ENCODE measurements at places on chromosomes 3 and 15. TPM values are rescaled to one million over a fixed set of nuclear protein-coding genes. Genes with fewer than 3 reads are reported as not detected.

GRCh38 chr15:94252906-94253491 lies 21.6 kb downstream of the MCTP2 start:
- no peaks in the 10 kb centered on the region for H3K36me3 ChIP-seq
- no peak for DNase-seq
- no peak overlapping the region for H3K4me3 ChIP-seq
- H3K27me3 ChIP-seq = no peaks in the 10 kb centered on the region
- H3K27ac ChIP-seq = no peak overlapping the region

DNA sequence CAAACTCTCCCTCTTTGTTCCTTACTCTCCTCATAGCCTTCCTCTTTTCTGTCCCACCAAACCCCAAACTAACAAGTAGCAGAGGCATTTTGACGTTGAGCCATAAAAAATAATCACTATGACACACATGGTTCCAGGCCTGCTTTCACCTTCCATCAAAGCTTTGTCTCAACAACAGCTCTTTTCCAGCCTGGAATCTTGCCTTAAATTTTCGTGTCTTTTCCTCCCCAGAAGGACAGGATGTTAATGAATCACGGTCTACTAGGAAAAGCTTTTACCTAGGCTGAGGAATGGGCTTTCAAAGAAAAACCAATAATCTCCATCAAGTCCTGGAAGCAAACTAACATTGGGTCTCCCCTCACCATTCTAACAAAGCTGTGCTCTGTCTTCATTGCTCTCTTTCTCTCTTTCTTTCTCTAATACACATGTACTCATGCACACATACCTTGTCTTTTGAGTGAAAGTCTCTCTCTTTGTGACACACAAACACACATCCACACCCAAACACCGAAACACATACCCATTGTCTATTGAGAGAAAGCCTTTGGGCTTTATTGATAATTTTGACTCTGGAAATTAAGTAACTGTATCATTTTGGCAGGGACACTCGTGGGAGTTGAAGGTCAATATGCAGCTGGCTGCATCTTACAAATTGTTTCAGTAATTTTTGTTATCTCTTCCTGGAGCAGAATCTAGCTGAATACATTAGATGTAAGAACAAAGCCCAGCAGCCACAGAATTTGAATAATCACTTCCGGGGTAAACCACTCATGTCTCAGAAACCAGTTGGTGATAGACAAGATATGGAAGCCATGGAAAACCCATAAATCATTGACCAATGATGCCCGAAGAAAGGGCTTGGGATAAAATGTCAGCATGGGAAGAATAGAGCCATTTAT lies 107.4 kb upstream of the SLC4A7 start:
- H3K4me3 ChIP-seq = no peak overlapping the region
- no peaks in the 10 kb centered on the region for H3K27me3 ChIP-seq
- peak overlapping the region; percentile 57 for H3K27ac ChIP-seq
- H3K36me3 ChIP-seq = no peaks in the 10 kb centered on the region

Gene TMEM212
- total RNA-seq = not detected

Gene FBLN2
- total RNA-seq = 1.3 TPM

DNA sequence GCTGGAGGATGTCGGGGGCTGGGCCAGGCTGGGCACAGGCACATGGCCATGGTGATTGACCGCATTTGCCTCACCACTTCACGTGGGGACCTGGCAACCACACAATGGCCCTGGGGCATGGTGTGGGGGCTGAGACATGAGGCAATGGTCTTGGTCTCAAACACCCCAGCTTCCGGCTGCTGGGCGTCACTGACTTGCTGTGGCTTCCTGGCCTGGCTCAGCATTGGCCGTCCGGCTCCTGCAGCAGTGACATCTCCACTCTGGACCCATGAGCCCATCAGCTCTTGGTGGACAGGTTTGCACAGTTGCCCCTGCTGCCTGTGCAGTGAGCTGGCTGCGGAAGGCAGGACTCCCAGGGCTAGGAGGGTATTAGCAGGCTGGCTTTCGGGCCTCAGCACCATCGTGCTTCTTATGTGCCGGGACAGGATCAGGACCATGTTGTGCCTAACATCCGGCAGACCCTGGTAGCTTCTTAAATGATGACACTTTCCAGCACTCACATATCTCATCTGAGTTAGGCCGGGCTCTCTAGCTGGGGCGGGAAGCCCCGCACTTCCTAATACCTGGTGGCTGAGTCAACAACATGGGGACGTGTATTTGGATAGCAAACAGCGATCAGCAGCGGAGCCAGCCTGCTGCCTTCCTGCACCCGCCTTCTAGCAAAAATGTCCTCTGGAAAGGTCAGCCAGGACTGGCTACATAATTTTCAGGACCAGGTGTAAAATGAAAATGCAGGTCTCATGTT lies 34.1 kb downstream of the ZNF710 start:
- H3K36me3 ChIP-seq = no peaks in the 10 kb centered on the region
- peak overlapping the region; percentile 74 for H3K27ac ChIP-seq
- H3K27me3 ChIP-seq = no peaks in the 10 kb centered on the region
- DNase-seq = no peak

DNA sequence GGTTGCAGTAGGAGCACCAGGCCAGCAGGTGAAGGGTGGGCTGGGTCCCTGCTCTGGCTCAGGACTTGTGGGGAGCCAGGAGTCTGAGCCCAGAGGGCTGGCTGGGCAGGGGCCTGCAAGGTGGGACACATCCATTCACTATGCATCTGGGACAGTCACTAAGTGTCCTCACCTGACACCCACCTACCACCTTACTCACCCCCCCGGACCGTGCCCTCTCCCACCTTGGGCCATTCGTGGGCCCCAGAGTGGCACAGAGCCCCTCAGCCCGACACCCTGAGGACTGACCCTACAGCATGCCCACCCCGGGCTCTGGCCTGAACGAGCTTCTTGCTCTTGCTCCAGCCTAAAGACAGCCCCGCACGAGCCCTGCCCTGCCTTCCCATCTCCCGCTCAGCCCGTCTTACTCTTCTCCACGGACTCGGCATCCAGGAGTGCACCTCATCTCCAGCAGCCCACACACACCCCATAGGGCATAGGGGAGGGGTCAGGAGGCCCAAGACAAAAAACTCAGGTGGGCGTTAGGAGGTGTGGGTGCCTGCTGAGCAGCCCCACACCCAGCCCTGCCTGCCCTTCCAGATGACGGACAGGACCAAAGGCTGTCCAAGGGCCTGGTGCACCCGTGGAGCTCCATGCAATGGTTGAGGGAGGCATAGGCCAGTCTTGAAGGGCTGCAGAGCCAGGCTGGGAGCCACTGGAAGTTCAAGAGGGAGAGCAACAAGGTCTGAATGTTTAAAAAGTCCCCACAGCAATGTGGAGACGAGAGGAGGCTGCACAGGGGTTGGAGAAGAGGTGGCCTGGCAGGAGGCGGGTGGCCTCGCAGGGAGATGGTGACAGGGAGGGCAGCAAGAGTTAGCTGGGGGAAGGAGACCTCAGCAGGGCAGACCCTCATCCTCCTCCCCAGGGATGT lies 27.0 kb downstream of the PTH1R start:
- no peaks in the 10 kb centered on the region for H3K27me3 ChIP-seq
- H3K36me3 ChIP-seq = no peaks in the 10 kb centered on the region
- H3K4me1 ChIP-seq = no peaks in the 10 kb centered on the region
- no peak overlapping the region for H3K4me3 ChIP-seq
- H3K27ac ChIP-seq = no peak overlapping the region
- DNase-seq = no peak

- H3K36me3 ChIP-seq = no peaks in the 10 kb centered on the region
- no peak overlapping the region for H3K4me3 ChIP-seq
- no peak overlapping the region for H3K27ac ChIP-seq
- H3K27me3 ChIP-seq = peaks cover 54% of the 10 kb centered on the region
- H3K4me1 ChIP-seq = peaks cover 38% of the 10 kb centered on the region
Observed at GRCh38 chr15:74132681-74133651, 2.6 kb downstream of the ISLR2 start.

DNA sequence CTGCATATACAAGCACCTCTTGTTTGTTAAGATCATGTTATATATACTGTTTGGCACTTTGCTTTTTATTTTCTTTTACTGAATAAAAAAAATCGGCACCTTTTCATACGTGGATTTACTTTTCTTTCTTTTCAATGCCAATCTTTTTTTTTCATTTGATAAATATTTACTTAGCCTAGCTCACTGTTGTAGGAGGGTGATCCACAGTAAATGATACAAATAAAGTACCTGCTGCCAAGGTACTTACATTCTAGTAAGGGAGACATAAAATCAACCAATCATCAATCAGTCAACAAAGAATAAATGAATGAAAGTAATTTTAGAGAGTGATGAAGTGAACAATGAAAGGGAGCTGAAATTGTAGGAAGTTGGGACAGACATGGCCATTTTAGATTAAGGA lies 18.3 kb downstream of the GNB5 start:
- H3K4me3 ChIP-seq = no peak overlapping the region
- DNase-seq = no peak
- H3K27me3 ChIP-seq = no peaks in the 10 kb centered on the region
- no peaks in the 10 kb centered on the region for H3K36me3 ChIP-seq
- H3K4me1 ChIP-seq = no peaks in the 10 kb centered on the region
- no peak overlapping the region for H3K27ac ChIP-seq

Gene CCDC39
- not detected for total RNA-seq

DNA sequence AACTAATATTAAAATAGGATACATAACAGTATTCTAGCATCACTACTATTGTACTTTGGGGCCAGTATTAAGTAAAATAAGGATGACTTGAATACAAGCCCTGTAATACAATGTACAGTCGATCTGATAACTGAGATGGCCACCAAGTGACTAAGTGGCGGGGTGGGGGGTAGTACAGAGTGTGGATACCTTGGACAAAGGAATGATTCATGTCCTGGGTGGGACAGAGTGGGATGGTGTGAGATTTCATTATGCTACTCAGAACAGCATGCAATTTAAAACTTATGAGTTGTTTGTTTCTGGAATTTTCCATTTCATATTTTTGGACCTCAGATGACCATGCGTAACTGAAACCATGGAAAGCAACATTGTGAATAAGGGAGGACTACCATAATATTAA lies 46.0 kb downstream of the SLC7A14 start:
- peaks cover 51% of the 10 kb centered on the region for H3K27me3 ChIP-seq
- H3K36me3 ChIP-seq = no peaks in the 10 kb centered on the region
- H3K4me1 ChIP-seq = no peaks in the 10 kb centered on the region
- DNase-seq = no peak
- H3K4me3 ChIP-seq = no peak overlapping the region

Gene TYRO3
- total RNA-seq = 26.0 TPM

Gene ENTPD3
- total RNA-seq = 0.54 TPM

GRCh38 chr15:40075298-40076044 lies 33.2 kb downstream of the BMF start:
- DNase-seq = no peak
- H3K36me3 ChIP-seq = no peaks in the 10 kb centered on the region
- peaks cover 38% of the 10 kb centered on the region for H3K4me1 ChIP-seq
- H3K27ac ChIP-seq = peak overlapping the region; percentile 91
- H3K27me3 ChIP-seq = no peaks in the 10 kb centered on the region

DNA sequence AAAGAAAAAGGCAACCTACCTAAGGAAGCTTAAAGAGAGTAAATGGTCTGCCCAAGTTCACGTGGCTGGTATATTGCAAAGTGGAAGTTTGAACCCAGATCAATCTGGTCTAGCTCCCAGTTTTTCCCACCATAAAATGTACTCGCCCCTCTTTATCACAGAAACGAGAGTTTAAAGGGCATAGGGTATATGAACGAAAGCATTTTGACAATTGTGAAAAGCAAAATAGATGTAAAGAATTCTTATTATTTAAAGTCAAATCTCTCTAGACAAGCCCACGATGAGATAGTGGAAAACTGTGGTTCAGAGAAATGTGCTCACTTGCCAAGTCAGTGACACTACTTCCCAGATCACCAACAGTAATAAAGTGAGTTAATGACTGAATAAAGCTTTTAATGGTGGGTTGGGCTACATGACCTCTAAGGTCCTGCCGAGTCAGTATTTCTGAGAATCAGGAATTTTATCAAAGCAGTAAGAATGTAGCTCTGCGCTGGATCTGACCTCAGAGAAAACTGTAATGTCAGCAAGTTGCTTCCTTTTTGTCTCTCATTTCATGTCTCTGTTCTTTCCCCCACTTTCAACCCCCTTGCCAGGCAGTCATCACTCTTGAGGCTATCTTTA lies 23.3 kb upstream of the NEO1 start:
- H3K27me3 ChIP-seq = peaks cover 4% of the 10 kb centered on the region
- H3K36me3 ChIP-seq = no peaks in the 10 kb centered on the region
- H3K4me3 ChIP-seq = no peak overlapping the region
- no peak for DNase-seq
- H3K27ac ChIP-seq = no peak overlapping the region
- no peaks in the 10 kb centered on the region for H3K4me1 ChIP-seq

Gene ALDH1A2
- total RNA-seq = 1.7 TPM

DNA sequence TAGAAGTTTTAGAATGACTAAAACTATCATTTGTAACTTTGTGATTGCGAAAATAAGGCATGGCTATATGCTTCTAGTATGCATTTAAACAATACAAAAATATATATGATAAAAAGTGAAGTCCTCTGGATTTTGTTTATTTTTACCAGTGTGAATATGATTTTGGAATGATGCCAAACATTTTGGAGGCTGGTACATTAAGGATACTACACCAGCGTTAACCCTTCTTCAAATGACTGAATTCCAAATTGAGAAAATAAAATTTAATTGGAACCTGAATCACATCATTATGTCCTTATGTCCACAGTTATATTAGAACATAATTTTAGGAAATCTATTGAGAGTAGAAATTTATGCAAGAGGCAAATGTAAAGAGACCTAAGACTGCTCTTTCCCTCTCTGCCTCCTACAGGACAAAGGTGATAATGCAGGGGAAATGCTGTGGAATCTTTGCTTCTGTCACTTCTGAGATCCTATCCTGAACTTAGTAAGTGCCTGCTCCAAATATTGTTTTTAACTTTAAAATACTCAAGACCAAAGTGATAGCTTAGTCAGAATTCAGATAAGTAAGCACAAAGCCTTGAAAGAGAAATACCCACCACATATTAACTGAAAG lies 121.1 kb upstream of the NANOGP8 start:
- H3K27me3 ChIP-seq = no peaks in the 10 kb centered on the region
- H3K4me3 ChIP-seq = no peak overlapping the region
- DNase-seq = peak; percentile 43
- no peaks in the 10 kb centered on the region for H3K4me1 ChIP-seq
- H3K27ac ChIP-seq = no peak overlapping the region

DNA sequence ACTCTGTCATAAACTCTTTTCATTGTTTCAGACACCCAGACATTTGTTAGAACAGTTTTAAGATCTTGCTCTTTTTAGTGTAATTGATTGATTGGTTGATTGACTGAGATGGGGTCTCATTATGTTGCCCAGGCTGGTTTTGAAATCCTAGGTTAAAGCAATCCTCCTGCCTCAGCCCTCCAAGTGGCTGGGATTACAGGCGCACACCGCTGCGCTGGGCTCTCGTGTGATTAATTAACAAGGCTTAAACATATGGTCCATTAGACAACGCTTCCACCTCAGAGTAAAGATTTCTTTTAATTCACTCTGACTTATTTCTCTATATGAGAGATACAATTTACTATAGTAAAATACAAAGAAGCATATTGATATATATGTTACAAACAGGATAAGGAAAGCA lies 114.0 kb upstream of the C2CD4B start:
- no peaks in the 10 kb centered on the region for H3K4me1 ChIP-seq
- no peak for DNase-seq
- peaks cover 20% of the 10 kb centered on the region for H3K27me3 ChIP-seq

Measured in A673 (cell line).